ENCODE measurements at places on chromosomes 6 and 20.

DNA sequence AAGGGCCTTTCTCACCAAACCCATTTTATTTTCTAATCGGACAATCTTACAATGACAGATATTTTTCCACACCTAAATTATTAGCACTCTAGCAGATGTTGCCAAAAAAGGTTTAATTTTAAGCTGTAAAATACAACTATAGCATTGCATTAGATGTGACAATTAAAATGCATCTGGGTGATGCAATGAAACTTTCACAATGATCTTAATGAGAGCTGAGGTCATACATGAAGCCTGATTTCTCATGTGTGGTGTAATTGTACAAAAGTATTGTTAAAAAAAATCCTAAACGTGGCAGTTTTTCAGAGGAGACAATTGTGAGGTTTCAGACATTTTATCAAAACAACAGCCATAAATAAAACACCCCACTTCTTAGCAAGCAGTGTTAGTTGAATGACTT, 606.0 kb downstream of the HDGFL1 start:
- no peak for DNase-seq

- DNase-seq, result no peak
Measured at GRCh38 chr6:98384801-98385200, 449.6 kb upstream of the POU3F2 start.

DNA sequence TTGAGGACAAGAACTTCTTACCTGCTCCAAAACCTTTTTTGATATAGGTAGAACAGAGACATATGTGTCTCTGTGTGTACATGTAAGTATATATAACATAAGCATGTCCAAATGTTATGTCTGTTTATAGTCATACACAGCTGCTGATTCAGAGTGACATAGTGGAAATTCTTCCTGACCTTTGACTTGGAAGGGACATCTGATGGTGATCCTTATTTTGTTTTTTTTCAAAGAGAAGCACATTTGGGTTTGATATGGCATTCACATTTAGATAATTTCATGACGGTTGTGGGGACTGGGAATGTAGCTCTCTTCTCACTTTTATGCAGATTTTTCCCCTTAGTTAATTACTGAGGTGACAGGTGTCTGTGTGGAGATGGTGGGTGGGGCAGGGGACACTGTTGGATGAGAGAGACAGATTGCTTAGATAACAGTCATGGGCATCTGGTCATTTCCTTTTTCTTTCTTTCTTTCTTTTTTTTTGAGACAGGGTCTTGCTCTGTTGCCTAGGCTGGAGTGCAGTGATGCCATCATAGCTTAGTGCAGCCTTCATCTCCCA, 39.0 kb downstream of the FARS2 start:
- no peak for DNase-seq

GRCh38 chr6:31453259-31453658, 44.7 kb upstream of the MICB start:
- DNase-seq, result no peak

DNA sequence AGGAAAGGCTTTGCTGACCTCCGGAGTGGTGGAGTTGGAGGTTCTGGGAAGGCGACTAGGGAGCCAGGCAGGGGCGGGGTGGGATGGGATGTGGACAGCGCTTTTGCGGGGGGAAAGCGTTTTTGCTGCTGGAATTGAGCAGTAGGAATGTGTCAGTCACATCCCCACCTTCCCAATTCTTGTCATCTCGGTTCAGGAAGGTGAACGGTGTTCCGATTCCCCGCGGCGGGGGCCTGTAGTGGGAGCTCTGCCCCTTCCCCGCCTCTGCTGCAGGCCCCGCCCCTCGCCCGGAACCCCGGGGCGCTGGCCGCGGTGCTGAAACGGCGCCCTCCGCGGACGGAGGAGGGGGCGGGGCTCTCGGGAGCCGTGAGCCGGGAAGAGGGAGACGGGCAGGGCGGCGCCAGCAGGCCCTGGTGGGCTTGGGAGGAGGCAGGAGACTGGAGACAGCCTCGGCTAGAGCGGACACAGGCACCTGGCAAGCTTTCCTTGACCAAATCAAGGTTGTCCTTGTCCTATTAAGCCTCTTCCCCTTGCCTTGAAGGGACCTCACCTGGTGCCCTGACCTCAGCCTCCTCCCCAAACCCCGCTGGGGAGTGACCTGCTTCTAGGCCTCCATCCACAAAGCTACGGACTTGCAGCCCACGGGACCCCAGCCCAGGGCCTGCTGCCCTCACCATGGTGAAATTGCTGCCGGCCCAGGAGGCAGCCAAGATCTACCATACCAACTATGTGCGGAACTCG, at the start of gene LHFPL5:
Gene LHFPL5, plus strand, starts transcription at position 357 of the 741 bp plus-strand sequence. Its CDS starts 319 bp downstream, at position 676.
- DNase-seq, result no peak

DNA sequence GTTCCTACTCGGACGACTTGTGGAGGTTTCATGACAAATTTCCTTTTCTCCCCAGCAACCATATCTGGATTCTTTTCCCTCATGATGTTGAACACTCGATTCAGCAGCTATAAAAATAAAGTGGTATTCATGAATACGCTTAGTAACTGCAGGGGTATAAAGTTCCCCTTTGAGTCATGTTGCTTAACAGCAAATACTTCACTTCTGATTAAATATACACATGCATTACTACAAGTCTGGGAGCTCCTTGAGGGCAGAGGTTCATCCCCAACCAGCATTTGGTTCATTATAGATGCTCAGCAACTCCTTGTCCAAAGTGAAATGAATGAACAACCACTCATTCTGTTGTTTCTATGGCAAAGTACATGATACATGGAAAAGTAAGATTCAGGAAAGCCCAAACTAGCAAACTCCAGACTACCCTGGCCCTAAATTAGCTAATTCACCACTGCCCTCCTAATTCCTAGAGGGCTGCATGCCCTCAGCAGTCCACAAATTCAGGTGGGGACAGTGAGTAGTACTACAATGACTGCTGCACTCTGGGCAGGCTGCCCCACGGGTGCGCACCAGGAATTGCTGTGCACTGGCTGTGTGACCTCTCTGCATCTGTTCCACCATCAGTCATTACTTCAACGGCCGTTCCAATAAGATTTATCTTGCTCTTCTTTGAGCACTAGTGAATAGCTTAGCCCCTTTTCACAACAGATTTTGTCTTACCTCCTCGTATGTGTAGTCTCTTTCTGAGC, 15.2 kb downstream of the EIF2S2 start:
- no peak for DNase-seq

DNA sequence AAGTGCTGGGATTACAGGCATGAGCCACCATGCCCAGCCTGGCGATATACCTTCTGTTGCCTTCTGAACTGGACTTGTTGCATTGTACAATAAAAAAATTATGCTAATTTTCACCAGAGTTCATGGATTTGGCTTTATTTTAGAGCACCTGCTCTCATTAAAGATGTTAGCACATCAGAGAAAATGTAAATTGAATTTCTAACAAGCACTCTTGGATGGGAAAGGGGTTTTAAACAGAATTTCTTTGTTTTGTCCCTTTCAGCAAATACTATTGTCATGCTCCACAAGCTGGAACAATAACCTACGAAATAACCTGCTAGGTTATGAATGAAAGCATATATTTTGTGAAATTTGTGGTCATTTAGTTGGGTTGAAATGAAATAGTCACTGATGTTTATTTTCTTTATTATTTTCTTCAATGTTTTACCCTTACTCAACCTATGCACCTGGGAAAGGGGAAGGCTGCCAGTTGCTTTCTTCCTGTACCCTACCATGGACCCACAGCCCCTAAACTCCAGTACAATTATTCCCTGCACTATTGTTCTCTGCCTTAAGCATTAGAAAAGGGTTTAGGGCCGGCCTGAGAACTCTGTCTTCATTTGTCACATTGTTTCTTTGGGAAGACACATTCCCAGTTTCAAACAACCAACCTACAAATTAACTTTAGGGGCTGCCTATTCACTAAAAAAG, 22.2 kb downstream of the ZDHHC14 start:
- no peak for DNase-seq

DNA sequence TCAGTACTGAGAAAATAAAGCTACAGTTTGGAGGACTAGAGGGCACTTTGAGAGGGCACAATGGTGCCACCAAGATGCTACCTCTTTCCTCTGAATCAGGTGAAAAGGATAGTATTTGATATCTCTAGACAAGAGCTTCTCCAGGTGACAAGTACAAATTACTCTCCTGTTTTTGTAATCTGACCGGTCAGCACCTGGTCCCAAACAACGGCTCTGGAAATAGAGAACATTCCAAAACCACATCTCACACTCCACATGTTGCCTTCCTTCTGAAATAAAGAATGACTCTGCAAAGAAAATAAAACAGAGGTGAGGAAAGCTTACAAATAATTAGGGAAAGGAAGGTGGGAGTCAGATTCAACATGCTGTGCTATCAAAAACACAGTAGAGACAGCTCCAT, 51.3 kb upstream of the CITED2 start:
- DNase-seq, result no peak

DNA sequence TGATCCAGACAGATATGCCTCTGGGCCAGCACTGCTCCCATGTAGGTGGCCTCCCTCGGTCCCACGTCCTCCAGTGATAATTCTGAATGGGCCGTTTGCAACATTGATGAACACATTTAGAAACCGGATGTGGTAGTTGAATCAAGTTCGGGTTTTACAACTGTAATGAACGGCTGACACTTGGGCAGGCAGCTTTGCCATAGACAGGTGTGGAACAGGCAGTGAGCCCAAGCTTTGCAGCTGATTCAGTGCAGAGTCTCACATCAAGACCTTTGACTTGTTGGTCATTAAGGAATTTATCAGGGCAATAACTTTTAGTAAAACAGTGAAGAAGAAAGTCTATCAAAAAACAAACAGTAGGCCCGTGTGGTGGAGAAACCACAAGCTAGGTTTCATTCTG, 466.6 kb upstream of the AGPAT4 start:
- DNase-seq, result no peak

- no peak for DNase-seq
Measured at GRCh38 chr20:53322651-53323050, 271.0 kb downstream of the ZNF217 start.

GRCh38 chr6:149454346-149454848, 30.4 kb downstream of the ZC3H12D start:
- no peak for DNase-seq

GRCh38 chr6:139855671-139856311, 481.3 kb upstream of the CITED2 start:
- DNase-seq, result no peak

- DNase-seq, result no peak
Measured at GRCh38 chr6:156457601-156458000, 319.6 kb upstream of the ARID1B start.

DNA sequence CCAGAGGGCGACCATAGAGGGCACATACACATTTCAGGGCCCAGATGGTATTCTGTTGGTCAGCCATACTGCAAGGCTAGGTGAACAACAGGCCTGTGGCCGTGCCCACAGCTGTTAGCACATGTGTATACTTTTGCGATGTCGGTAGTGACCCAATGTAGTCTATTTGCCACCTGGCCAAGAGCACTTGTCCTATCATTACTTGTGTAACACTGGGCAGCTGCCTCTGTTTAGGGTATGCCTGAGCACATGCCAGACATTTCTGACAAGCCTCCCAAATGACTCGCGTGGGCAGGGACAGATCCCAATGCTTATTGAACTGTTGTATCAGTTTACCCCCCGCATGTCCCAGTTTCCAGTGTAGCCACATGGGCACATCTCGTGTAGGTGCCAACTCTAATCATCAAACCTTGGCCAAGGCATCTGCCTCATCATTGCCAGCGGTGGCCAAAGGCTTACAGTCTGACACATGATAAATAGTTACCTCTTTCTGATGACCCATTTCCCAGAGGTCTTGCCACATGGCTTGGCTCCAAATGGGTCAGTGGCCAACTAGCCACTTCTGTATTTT, 74.4 kb upstream of the FBXL4 start:
- no peak for DNase-seq

- no peak for DNase-seq
Measured at GRCh38 chr6:135932651-135933050, 81.2 kb downstream of the PDE7B start.

GRCh38 chr6:129252377-129253071, 369.6 kb downstream of the LAMA2 start:
- DNase-seq, result no peak

GRCh38 chr6:28981431-28981832, 23.7 kb downstream of the ZNF311 start:
- DNase-seq, result peak; percentile 49
